ENCODE measurements at places on chromosomes 6 and 20. TPM values are rescaled to one million over a fixed set of nuclear protein-coding genes. Genes with fewer than 3 reads are reported as not detected.

The TNXB gene
- 8.1 TPM for polyA plus RNA-seq

The RALGAPA2 gene
- polyA plus RNA-seq, result 1.8 TPM

The OSER1 gene
- 53.5 TPM for polyA plus RNA-seq

The CD109 gene
- polyA plus RNA-seq, result 48.4 TPM

The CPXM1 gene
- polyA plus RNA-seq, result 0.92 TPM

The TCF15 gene
- not detected for polyA plus RNA-seq

The NOTCH4 gene
- polyA plus RNA-seq, result 0.42 TPM

The GSTA3 gene
- not detected for polyA plus RNA-seq

The UBE3D gene
- 3.6 TPM for polyA plus RNA-seq

The SLC22A16 gene
- not detected for polyA plus RNA-seq

The FBXO9 gene
- polyA plus RNA-seq, result 49.9 TPM

The BEND3 gene
- polyA plus RNA-seq, result 2.1 TPM

The KCNB1 gene
- 0.07 TPM for polyA plus RNA-seq

The MTG2 gene
- polyA plus RNA-seq, result 26.2 TPM

The ZNF217 gene
- polyA plus RNA-seq, result 12.1 TPM

The CST5 gene
- polyA plus RNA-seq, result not detected

The CDH26 gene
- 0.05 TPM for polyA plus RNA-seq

The MLIP gene
- polyA plus RNA-seq, result 0.07 TPM

The TENT5A gene
- polyA plus RNA-seq, result 8.3 TPM

The CEP57L1 gene
- polyA plus RNA-seq, result 18.6 TPM

The SLC17A3 gene
- polyA plus RNA-seq, result not detected

The SYNDIG1 gene
- polyA plus RNA-seq, result 0.02 TPM

The PRPH2 gene
- polyA plus RNA-seq, result 6.3 TPM

The CALHM5 gene
- polyA plus RNA-seq, result 8.3 TPM

Measured in fibroblast of lung (primary cell).